ENCODE measurements at places on chromosomes 1 and 21. TPM values are rescaled to one million over a fixed set of nuclear protein-coding genes. Genes with fewer than 3 reads are reported as not detected.

DNA sequence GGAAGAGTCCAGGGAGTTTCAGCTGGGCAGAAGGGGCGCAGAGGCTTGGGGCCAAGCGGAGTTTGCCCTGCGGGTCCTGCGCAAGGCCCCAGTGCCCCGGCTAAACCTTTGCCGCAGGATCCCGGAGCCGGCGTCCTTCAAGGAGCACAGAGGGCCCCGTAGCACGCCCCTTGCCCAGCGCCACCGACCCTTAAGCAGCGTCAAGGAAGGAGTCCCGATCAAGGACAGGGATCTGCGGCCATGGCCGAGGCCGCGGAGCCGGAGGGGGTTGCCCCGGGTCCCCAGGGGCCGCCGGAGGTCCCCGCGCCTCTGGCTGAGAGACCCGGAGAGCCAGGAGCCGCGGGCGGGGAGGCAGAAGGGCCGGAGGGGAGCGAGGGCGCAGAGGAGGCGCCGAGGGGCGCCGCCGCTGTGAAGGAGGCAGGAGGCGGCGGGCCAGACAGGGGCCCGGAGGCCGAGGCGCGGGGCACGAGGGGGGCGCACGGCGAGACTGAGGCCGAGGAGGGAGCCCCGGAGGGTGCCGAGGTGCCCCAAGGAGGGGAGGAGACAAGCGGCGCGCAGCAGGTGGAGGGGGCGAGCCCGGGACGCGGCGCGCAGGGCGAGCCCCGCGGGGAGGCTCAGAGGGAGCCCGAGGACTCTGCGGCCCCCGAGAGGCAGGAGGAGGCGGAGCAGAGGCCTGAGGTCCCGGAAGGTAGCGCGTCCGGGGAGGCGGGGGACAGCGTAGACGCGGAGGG is 520 bp downstream of the CLIC6 start:
- DNase-seq: no peak

DNA sequence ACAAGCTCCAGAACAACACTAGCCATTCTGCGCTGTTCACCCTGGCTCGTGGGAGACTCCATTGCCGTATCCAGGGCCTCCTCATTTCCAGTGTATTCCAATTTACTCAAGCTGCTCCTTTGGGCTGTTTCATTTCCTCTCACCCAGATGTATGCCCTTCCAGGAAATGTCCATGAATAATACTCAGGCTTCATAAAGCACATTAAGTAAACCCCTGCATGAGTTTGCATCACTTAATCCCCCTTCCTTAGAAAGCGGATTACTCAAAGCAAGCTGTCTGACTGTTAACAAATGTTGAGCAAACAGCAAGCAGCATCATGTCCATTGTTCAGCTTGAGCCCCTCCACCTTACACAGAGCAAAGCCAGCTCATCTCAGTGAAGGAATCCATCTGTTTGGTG is 403.6 kb upstream of the PBX1 start:
- no peak for DNase-seq

Gene TFF2
- not detected for polyA plus RNA-seq

DNA sequence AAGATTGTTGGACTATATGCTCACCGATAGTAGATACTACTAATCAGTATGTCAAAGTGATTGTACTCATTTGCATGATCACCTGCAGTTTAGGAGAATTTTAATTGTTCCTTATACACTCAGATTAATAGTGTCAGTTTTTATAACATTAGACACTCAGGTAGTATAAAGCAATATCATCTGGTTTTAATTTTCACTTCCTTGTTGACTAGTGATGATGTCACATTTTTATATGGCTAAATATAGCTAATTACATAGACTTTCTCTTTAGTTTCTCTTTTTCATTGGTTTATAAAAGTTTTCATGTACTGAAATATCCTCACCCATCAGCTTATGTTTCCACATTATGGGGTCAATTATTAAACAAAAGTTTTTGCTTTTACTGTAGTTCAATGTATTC is 1332.4 kb upstream of the ADGRL2 start:
- DNase-seq: no peak

DNA sequence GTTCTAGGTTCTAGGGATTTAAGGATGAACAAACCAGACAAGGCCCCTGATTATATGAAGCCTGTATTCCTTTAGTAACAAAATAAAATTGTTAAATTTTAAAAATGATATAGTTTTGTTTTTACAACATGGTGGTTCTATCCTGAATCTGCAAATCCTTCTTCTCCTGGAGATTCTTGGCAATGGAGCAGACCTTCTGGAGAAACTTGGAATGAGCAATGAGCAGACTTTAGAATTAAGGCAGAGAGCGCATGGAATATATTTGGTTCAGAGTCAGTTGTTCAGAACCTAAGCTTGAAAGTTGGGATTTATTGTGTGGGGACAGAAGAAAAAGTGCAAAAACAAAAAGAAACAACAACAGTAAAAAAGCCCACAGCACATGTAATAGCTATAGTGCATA is 381.1 kb downstream of the ADGRL2 start:
- DNase-seq: no peak

Gene CD247
- 1.9 TPM for polyA plus RNA-seq

Gene KRTAP21-2
- polyA plus RNA-seq: not detected

Gene HHAT
- polyA plus RNA-seq: 10.9 TPM

DNA sequence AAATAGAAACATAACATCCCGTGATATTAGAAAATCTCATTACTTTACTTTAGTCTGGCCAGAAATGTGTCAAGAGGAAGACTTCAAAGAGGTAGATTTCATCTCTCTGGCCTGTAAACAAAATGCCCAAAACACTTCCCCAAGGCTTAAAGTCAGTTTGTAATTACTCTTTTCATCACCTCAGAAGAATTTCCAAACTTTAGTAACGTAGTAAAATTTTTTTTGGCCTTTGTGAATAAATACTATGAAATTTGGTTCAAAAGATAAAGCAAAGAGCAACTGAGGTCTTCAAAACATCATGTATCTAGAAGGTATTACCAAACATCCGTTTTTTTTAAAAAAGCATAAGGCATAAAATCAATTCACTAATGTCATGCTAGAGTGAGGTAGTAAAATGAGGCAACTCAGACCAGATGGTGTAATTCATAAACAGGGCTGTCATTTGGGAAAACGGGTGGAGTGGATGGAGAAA is 51.4 kb downstream of the LEPR start:
- no peak for DNase-seq

- no peak for DNase-seq
These were observed 7.2 kb upstream of the CRABP2 start for GRCh38 chr1:156712626-156713025.

- DNase-seq: no peak
These were observed 75.8 kb downstream of the PGBD5 start for GRCh38 chr1:230350208-230350921.

DNA sequence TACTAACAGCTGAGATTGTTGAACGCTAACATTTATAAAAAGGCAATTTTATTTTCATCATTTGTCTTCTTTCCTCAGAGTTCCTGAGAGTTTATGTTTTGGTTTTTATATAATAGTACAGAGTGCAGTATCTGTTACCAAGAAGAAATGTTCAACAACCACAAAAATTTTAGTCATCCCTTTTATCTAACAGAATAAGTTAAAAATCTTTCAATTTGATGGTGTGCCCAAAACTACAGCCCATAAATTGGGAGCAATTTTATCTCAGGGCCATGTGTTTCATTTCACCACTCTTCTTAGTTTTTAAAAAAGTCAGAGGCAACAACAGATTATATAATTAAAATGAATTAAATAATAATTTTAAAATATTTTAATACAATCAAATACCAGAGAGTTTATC is 37.1 kb downstream of the NEXN start:
- DNase-seq: no peak

- DNase-seq: no peak
These were observed 89.7 kb upstream of the HMCN1 start for GRCh38 chr1:185644531-185644930.

GRCh38 chr1:208950206-208950605 is 633.3 kb upstream of the CAMK1G start:
- no peak for DNase-seq

Gene NBPF6
- polyA plus RNA-seq: not detected

DNA sequence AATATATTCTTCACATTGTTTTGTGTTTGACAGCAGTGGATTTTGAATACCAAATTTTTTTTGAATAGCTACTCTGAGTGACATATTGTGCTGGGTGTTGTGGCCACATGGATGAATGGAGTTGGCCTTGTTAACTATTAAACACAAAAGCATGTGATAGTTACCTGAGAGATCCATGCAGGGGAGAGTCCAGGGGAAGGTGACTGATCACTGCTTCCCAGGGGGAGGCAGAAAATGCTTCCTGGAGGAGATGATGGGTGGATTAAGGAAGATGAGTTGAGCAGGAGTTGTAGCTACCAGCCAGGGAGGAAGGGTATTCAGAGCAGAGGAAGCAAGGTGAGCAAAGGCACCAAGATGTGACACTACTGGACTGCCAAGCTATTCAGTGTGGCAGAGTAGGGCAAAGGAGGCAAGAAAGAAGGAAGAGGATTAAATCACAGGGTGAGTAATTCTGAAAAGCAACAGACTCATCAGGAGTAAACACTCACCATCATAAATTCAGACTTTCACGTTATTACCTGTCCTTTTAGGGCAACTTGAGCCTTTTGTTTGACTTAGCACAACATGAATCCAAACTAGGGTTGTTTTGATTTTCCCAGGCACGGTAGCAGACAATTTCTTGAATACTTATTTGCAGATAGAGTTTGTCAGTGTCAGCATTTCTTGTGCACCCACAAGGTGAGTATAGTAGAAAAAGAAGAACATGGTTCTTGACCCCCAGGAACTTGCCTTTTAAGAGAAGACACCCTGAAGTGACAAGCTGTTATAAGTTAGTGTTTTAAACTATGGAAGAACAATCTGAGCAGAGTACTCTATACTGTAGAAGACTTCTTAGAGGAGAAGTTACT is 4.2 kb downstream of the CD46 start:
- DNase-seq: no peak

Gene KCNJ9
- not detected for polyA plus RNA-seq

DNA sequence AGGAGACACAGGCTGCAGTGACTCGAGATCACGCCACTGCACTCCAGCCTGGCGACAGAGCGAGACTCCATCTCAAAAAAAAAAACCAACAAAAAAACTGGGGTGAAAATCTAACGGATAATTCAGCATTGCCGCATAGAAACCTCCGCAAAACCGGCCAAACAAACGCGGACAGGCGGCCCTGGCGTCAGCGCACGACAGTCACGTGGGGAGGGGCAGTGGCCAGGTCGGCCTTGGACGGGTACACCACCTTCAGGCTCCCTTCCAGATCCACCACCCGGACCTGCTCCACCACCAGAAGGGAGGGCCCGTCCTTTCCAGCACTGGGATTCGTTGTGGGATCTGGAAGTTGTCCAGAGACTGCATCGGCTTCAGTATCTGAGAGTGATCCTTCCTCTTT is 8.4 kb downstream of the SMIM1 start:
- peak; percentile 58 for DNase-seq

DNA sequence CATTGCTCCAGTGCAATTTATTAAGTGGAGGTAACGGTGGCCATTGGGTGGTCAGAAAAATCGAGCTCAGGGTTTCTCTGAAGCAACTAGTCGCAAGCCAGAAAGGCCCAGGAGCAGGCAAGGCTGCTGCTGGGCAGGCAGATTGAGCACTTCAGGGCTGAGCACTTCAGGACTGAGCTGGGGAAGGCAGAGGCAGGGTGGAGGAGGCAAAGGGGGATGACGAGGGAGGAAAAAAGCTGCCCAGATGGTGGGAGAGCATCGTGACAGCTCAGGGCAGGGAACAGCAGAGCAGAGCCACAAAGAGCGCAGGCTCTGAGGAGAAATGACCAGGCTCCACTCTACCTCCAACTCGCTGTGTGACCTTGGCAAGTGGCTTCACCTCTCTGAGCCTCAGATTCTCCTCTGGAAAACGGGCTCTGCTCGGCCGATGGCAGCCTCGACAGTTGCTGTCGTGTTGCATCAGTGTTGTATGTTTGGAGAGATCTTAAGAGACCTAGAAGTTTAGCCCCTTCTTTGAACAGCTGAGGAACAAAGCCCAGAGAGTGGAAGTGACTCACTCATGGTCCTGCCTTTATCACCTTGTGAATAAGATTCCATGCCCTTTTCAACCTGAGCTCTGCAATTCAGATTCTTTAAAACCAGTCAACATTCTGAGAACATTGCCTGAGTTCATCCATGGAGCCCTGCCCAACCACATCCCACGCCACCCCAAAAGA is 141.4 kb downstream of the SYF2 start:
- no peak for DNase-seq

DNA sequence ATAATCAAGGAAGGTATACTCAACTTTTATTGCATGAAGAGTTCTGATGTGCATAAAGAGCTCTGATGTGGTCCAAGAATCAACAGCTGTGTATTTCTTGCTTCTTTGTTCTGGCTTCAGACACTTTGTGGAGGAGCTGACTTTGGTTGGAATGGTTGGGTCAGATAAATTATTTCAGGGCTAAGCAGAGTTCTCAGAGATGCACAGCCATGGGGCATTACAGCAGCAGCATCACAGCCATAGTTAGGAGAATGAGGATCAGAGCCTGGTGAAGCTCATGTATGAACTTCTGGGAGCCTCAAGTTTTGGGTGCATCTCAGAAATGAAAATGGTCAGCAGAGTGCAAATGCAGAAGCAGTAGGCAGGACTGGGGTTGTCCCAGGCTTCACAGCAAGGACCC is 267.4 kb upstream of the RUNX1 start:
- no peak for DNase-seq

DNA sequence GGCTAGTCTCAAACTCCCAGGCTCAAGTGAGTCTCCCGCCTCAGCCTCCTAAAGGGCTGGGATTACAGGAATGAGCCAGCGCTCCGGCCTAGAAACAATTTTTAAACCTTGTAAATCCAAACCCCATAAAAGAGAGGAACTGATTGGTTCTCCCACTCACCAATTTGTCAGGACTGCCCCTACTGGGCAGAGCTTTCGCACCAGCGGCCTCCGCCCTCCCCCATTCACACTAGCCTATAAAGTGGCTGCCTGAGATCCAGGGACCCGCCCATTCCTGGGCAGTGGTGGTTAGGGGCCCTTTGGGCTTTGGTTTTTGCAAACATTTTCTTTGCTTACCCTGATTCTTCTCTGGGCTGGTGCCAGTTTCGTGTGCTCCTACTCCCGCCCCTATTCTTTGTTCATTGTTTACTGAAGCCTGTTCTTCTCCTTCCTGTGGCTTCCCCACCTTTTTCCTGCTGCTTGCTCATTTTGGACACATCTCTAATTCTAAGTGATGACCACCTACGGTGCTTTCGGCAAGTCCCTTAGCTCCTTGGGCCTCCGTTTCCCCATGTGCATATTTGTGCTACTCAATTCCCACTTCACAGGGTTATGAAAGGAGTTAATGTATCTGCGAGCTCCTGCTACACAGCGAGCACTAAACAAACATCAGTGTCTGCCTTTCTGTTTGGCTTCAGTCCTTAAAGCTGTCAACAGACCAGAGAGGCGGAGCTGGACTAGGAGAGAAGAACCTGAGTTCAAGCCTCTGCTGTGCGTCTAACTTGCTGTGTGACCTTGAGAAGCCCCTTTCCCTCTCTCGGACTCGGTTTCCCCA is 39.8 kb upstream of the CLIC4 start:
- peak; percentile 58 for DNase-seq

- DNase-seq: no peak
These were observed 157.0 kb downstream of the RERE start for GRCh38 chr1:8660411-8660828.

Gene TTC22
- 5.1 TPM for polyA plus RNA-seq

- DNase-seq: no peak
These were observed 92.4 kb upstream of the ERG start for GRCh38 chr21:38590449-38591217.
